Myometrial cell (primary cell): ENCODE measurements at places on chromosomes 4 and X. TPM values are rescaled to one million over a fixed set of nuclear protein-coding genes. Genes with fewer than 3 reads are reported as not detected.

EFNB1 gene
- 34.0 and 39.8 TPM in 2 replicates for total RNA-seq

PROM1 gene
- total RNA-seq = 1.2 TPM in 1 of 2 replicates, not detected in the other

SEPTIN11 gene
- 135 and 168 TPM in 2 replicates for total RNA-seq

BEX5 gene
- 0.29 TPM in 1 of 2 replicates, not detected in the other for total RNA-seq

FRMD7 gene
- not detected in 2 replicates for total RNA-seq

FOXR2 gene
- not detected in 2 replicates for total RNA-seq

SHROOM2 gene
- 11.8 and 11.9 TPM in 2 replicates for total RNA-seq
